ENCODE measurements at places on chromosomes 2 and 18. TPM values are rescaled to one million over a fixed set of nuclear protein-coding genes. Genes with fewer than 3 reads are reported as not detected.
A peak's percentile ranks its signal among the peaks of the same experiment; 100 is the strongest.

DNA sequence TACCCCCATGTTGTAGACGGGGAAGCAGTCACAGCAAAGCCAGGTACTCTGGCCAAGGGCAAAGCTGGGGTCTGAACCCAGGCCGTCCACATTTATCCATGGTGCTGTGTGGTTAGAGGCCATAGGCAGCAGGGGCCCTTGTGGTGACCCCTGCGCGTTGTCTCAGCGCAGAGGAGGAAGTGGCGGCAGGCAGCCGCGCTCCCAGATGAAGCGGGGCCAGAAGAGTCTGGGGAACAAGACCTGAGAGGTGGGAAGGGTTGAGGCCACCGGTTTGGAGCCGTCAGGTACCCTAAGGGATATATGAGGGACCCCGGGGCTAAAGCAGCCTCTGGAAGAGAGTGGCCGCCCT is 770 bp downstream of the ZNF396 start:
- H3K4me1 ChIP-seq: peaks cover 5% of the 10 kb centered on the region
- H3K36me3 ChIP-seq: no peaks in the 10 kb centered on the region
- H3K27me3 ChIP-seq: no peaks in the 10 kb centered on the region
- peak overlapping the region; percentile 73 for H3K4me3 ChIP-seq
- peak overlapping the region; percentile 48 for H3K27ac ChIP-seq

- DNase-seq: no peak
- no peak overlapping the region for H3K4me3 ChIP-seq
- no peaks in the 10 kb centered on the region for H3K27me3 ChIP-seq
- H3K4me1 ChIP-seq: no peaks in the 10 kb centered on the region
- H3K27ac ChIP-seq: no peak overlapping the region
Observed at GRCh38 chr2:58006256-58006951, 40.2 kb upstream of the VRK2 start.

NXPH2 gene
- 1.1 TPM for polyA plus RNA-seq

DNA sequence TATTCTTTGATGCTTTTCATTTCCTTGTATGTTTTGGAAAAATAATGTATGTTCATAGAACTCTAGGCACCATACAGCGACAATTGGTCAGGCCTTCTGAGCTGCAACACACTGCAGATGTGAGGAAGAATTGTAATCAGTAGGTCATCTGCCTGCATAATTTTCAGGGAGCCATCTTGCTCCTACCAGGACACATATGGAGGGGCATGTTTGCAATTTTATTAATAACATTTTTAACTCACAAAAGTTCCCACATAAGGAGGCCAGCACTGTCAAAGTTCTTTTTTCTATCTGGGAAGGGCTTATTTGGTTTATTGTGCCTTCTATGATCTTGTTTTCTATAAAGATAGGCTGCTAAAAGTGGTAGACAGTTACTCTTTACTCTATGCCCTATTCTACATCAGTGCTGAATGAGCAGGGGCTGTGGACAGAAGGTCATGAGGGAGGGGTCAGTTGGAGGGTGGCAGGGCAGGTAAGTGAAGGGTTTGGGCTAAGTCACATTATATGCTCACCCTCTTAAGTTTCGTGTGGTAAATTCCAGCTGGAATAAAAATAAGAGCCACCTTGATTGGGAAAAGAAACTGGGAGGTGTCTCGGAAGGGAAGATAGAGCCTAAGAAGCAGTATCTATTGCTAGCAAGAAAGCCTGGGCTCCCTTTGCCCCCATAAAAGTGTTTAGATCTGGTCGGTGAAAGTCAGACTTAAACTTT is 126.3 kb downstream of the PLCL1 start:
- no peaks in the 10 kb centered on the region for H3K27me3 ChIP-seq
- no peak overlapping the region for H3K4me3 ChIP-seq
- no peak for DNase-seq
- no peak overlapping the region for H3K27ac ChIP-seq
- no peaks in the 10 kb centered on the region for H3K4me1 ChIP-seq

- no peak overlapping the region for H3K4me3 ChIP-seq
- no peaks in the 10 kb centered on the region for H3K4me1 ChIP-seq
- no peak for DNase-seq
- H3K36me3 ChIP-seq: no peaks in the 10 kb centered on the region
- H3K27me3 ChIP-seq: no peaks in the 10 kb centered on the region
Observed at GRCh38 chr18:2513616-2514015, 57.7 kb downstream of the METTL4 start.

DNA sequence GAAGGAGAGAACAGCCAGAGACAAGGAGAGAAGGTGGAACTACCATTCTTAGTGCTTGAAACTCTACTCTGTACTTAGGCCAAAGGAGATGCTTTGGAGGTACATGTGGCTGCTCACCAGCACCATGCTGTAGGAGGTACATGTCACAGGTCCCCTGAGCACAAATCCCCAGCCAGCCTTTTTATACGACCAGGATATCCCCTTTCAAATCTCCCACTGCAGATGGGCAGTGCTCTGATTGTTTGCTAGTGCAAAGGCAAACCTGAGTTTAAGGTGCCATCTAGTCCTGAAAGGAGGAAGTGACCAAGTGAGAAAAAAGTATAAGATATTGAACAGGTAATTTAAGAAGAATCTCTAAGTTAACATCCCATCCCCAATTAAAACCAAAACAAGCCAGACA is 17.1 kb upstream of the TTC21B start:
- no peaks in the 10 kb centered on the region for H3K36me3 ChIP-seq
- H3K27ac ChIP-seq: no peak overlapping the region
- H3K4me3 ChIP-seq: no peak overlapping the region
- no peaks in the 10 kb centered on the region for H3K27me3 ChIP-seq
- no peak for DNase-seq

ANKRD30BL gene
- polyA plus RNA-seq: 0.34 TPM

GRCh38 chr2:219446101-219446504 is 11.5 kb downstream of the SPEG start:
- no peak for DNase-seq
- H3K36me3 ChIP-seq: no peaks in the 10 kb centered on the region
- no peak overlapping the region for H3K27ac ChIP-seq

DNA sequence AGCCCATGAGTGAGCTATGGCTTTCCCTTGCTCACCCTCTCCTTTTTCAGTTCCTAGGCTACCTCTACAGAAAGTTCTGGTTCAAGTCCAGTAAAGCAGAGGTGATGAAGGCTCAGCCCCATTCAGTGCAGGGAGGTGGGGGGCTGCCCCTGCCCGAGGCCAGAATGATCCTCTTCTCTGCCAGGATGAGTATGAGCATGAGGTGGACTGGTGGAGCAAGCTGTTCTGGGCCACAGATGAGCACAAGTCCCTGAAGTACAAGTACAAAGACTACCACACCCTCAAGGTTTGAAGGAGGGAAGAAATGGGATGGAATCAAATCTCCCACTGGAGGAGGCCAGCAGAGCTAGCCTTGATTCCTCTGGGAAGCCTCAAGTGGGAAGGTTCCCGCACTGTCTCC is 42.4 kb downstream of the LMAN2L start:
- no peaks in the 10 kb centered on the region for H3K4me1 ChIP-seq
- peaks cover 11% of the 10 kb centered on the region for H3K36me3 ChIP-seq
- H3K27me3 ChIP-seq: no peaks in the 10 kb centered on the region
- no peak for DNase-seq

CFC1 gene
- 10.2 TPM for polyA plus RNA-seq

DNA sequence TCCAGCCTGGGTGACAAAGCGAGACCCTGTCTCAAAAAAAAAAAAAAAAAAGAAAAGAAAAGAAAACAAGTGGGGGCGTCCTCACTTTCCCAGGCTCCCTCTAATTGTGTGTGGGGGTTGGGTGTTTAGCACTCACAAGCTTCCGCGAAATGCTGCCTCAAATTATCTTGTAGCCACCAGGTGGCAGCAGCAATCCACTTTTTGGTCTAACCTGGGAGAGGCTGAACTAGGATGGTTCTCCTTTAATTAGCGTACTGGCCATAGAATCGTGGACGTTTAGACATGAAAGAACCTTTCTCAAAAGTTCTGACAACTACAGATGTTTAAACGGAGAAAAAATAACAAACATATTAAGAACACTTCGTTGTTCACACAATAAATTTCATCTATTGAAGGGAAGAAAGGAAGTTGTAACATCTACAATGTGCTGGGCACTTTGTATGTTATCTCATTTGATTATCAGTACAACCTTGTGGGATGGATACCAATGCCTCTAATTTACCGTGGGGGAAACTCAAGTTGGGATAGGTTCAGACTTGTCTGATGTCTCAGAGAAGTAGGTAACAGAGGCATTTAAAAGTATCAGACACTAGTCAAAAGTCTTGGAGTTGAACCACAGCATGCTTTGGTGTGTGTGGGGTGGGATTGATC is 122.7 kb upstream of the NABP1 start:
- peaks cover 9% of the 10 kb centered on the region for H3K4me1 ChIP-seq
- no peaks in the 10 kb centered on the region for H3K27me3 ChIP-seq
- no peak overlapping the region for H3K27ac ChIP-seq
- H3K36me3 ChIP-seq: no peaks in the 10 kb centered on the region
- no peak overlapping the region for H3K4me3 ChIP-seq
- peak; percentile 75 for DNase-seq

- no peak for DNase-seq
- H3K4me3 ChIP-seq: no peak overlapping the region
- no peaks in the 10 kb centered on the region for H3K4me1 ChIP-seq
- H3K27me3 ChIP-seq: no peaks in the 10 kb centered on the region
- no peaks in the 10 kb centered on the region for H3K36me3 ChIP-seq
Observed at GRCh38 chr2:33246432-33246831, 230.0 kb upstream of the RASGRP3 start.

GRCh38 chr2:219527076-219527394 is 12.8 kb downstream of the ASIC4 start:
- H3K4me1 ChIP-seq: peaks cover 12% of the 10 kb centered on the region
- DNase-seq: no peak
- peaks cover 48% of the 10 kb centered on the region for H3K27me3 ChIP-seq

- no peak for DNase-seq
- H3K36me3 ChIP-seq: peaks cover 21% of the 10 kb centered on the region
- H3K27me3 ChIP-seq: no peaks in the 10 kb centered on the region
- no peak overlapping the region for H3K27ac ChIP-seq
- H3K4me1 ChIP-seq: peaks cover 23% of the 10 kb centered on the region
Observed at GRCh38 chr2:197504512-197504911, 4.3 kb downstream of the HSPE1 start.

HJURP gene
- polyA plus RNA-seq: 16.1 TPM

DNA sequence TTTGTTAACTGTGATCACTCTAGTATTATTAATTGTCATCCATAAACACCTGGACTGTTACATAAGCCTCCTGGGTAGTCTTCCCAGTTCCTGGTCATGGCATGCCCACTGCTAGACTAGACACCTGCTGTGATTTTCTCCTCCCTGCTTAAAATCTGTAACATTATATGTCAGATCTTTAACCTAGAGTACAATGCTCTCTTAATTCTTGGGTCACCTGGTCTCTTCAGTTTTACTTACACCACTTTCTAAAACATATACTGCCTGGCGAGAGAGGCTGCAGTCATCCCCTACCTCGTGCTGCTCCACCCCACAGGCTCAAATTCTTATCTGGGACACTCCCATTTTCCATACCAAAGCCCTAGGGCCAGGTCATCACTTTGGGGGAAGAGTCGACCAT is 161.3 kb downstream of the CDH2 start:
- no peak overlapping the region for H3K4me3 ChIP-seq
- DNase-seq: no peak
- H3K27me3 ChIP-seq: no peaks in the 10 kb centered on the region
- no peak overlapping the region for H3K27ac ChIP-seq
- no peaks in the 10 kb centered on the region for H3K4me1 ChIP-seq

PECR gene
- 10.5 TPM for polyA plus RNA-seq

GRCh38 chr2:199946196-199946595 is 9.1 kb downstream of the TYW5 start:
- no peaks in the 10 kb centered on the region for H3K27me3 ChIP-seq
- peak overlapping the region; percentile 45 for H3K27ac ChIP-seq
- H3K36me3 ChIP-seq: peaks cover 44% of the 10 kb centered on the region
- H3K4me1 ChIP-seq: no peaks in the 10 kb centered on the region

- no peak overlapping the region for H3K4me3 ChIP-seq
- peaks cover 8% of the 10 kb centered on the region for H3K4me1 ChIP-seq
- H3K27me3 ChIP-seq: no peaks in the 10 kb centered on the region
Observed at GRCh38 chr18:61635901-61636528, 256.8 kb downstream of the RNF152 start.

DNA sequence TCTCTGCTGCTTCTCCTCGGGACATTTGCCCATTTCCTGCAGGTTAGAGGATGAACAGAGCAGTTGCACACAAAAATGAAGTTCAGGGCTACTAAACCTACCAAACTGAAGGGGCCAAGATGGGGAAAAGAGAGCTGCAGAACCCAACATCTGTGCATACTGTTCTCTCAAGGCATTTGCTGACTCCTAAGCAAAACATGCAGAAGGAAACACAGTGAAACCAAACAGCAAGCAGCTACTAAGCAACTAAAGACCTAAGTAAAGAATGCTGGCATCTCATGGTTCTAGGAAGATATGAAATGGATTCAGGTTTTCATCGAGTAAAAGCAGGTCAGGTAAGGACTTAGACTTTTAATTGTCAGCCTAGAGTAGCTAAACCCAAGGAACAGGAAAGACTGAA is 111.9 kb upstream of the SYT4 start:
- no peak overlapping the region for H3K4me3 ChIP-seq
- no peak for DNase-seq
- H3K27me3 ChIP-seq: no peaks in the 10 kb centered on the region
- H3K27ac ChIP-seq: no peak overlapping the region
